Glutamatergic neuron (in vitro differentiated cells): ENCODE measurements at places on chromosomes 16 and 17.

- DNase-seq = no peak
Measured at GRCh38 chr17:4573115-4573514, 11.2 kb upstream of the SMTNL2 start.

DNA sequence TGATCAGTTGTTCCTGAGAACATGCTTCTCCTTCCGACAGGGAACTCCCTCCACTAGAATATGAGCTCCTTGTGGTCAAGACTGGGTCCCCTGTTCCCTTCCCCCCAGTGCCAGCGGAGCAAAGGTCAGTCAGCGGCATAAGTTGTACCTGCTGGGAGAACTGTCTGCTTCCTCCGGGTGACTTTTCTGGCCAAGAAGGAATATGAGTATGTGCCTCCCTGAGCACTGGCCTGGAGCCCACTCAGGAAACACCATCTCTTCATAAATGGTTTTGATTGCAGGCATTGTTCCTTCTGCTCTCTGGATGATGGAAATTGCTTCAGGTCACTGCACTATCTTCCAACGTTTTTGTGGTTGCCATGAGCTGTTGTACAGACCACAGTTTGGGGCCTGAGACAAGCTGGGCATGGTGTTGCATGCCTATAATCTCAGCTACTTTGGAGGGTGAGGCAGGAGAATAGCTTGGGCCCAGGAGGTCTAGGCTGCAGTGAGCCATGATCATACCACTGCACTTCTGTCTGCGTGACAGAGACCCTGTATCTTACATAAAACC, 2.9 kb upstream of the P4HB start:
- DNase-seq = no peak

GRCh38 chr17:77810536-77810935, 148.0 kb upstream of the TNRC6C start:
- DNase-seq = peak; percentile 2

- DNase-seq = no peak
Measured at GRCh38 chr17:81973432-81973831, 4.0 kb upstream of the ASPSCR1 start.

DNA sequence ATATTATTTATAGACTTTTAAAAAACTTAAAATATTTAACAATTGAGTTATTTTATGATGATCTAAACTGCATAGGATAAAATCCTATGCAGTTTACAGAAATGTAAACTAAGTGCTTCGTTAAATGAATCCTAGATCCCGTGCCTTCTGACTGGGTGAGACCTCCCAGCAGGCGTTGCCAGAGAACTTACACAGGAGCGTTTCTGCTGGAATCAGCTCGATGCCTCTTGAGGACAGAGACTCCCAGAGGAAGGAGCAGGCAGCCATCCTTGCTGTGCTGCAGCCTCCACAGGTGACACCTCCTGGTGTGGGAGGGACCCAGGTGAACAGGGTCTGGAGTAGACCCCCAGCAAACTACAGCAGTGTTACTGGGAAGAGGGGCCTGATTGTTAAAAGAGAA, 160.4 kb downstream of the WWOX start:
- DNase-seq = no peak

- DNase-seq = no peak
Measured at GRCh38 chr16:68313116-68313515, 2.3 kb downstream of the PRMT7 start.

DNA sequence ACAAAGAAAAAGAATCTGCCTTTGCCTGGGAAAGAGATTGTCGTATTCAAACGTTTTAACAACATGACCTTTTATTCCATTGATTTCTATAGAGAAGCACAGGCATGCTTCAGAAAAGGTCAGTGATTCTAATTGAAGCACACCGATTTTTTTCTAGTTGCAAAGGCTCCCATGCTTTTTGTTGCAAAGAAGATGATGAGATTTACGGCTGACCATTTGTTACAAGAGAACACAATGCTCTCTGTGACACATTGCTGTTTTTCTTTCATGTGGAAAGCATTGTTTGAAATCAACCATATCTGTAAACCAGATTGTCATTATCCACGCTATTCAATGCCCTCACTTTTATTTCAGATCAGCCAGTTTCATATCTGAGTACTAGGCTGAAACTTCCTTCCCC, 99.8 kb downstream of the NLK start:
- DNase-seq = no peak

GRCh38 chr16:86905302-86905701, 327.0 kb downstream of the FOXL1 start:
- no peak for DNase-seq

GRCh38 chr17:36463916-36464764, 22.3 kb upstream of the ZNHIT3 start:
- peak; percentile 71 for DNase-seq

DNA sequence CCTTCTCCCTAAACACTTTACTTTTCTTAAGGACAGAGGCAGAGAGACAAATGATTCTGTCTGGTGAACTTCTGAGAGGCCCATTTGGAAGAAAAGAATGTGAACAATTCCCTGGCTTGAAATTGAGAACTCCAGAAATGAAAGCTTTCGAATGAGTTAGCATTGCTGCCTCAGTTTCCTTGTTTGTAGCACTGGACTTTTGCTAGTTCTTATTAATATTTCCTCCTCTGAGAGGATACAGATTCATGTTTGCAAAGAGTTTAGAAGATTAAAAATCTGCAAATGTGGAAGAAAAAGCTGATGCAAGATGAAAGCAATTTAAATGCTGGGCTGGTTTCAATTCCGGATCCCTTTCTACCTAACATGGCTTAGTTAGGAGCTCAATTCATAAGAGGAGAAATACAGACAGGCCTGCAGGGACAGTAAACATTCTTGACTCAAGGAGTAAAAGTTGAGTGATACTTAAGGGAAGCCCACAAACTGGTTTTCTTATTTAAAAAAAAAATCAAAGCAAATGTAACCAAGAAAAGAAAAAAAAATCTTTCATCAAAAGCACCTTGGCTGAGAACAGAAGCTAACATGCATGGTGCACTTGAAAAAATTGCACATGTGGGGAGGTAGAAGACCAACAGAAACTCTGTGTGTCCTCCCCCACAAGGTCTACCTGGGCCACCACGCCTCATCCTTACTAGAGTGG, 27.1 kb downstream of the HNF1B start:
- DNase-seq = no peak

DNA sequence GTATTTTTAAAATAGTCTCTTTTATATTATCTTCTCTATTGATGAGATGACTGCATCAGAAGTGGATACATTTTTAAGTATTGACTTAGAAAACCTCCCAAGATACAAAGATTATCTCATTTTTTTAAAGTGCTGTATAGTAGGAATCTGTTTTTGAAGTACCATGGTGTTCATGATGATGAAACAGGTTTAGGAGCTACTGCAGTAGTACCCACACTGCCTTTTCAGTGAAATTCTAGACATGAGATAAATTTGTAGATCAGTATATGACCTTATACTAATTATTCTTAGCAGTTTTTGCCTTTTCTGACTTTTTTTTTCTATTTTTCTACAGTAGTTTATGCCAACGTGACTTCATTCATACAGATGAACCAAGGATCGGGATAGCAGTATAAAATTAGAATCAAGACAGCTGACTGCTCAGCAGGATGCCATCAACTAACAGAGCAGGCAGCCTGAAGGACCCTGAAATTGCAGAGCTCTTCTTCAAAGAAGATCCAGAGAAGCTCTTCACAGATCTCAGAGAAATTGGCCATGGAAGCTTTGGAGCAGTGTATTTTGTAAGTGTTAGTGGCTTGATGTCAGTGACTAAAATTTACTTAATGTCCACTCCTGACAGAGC, 61.1 kb downstream of the TAOK1 start:
- no peak for DNase-seq

DNA sequence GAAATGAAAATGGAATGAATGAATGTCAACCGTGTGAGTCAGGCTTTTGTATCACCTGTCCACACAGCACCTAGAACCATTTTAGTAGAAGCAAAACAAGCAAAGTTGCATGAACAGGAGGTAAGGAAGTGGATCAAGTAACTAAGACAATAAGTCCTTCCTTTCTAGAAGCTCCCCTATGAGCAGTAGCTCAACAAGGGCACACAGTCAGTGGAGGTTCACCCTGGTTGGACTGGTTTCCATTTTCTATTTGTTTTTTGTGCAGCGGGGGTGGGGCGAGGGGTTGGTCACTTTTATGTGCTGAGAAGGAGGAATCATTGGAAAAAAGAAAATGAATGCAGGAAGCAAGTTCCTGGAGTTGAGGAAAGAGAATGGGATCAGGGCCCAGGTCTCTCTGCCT, 4.0 kb upstream of the HSBP1 start:
- no peak for DNase-seq

DNA sequence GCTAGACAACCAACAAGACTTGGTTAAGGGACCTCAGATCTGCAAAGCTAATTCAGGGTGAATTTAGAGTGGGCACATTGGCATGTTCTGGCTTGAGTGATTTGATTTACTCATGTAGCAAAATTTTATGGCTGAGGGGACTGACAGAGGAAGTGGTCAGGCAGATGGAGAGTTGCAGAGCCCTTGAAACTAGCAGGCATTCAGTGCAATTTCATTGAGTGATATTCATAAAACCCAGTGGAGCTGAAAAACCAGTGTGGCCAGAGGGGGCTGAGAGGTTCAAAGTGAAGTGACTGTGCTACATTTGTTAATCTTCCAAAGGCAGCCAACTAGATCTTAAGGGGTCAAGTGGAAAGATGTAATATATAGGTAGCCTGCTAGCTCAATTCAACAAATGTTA, 2.2 kb upstream of the TMEM94 start:
- no peak for DNase-seq

- DNase-seq = peak; percentile 29
Measured at GRCh38 chr17:47205419-47205963, 3.7 kb upstream of the MYL4 start.

DNA sequence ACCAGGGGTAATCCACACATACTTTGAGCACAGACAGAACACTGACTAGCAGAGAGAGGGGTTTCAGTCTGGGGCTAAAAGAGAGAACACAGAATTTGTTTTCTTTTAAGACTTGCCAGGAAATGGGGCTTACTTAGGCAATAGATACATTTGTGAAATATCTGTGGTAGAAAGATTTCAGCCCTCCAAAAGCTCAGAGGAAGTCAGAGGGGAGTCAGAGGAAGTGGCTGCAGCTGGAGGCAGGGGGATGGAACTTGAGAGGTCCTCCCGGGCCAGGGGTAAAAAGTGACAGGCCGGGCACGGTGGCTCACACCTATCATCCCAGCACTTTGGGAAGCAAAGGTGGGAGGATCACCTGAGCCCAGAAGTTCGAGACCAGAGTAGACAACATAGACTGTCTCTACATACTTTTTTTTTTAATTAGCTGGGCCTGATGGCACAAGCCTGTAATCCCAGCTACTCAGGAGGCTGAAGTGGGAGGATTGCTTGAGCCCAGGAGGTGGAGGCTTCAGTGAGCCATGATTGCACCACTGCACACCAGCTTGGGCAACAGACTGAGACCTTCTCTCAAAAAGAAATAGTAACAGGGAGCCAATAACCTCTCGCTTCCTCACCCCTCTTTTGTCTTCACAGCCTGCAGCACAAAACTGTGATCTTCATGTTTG, 49.9 kb downstream of the NLRC5 start:
- no peak for DNase-seq

- DNase-seq = no peak
Measured at GRCh38 chr17:21131137-21131536, 4.4 kb downstream of the DHRS7B start.

DNA sequence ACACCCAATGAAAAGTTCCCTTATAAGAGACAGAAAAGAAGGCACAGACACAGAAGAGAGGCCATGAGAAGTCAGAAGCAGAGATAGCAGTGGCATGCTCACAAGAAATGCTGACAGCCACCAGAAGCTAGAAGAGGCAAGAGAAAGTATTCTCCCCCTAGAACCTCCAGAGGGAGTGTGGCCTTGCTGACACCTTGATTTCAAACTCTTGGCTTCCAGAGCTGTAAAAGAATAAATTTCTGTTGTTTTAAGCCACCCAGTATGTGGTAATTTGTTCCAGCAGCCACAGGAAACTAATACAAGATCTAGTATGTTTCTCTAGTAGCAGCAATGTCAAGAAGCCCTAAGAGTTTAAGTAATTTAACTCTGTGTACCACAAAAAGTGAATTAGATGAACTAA, 87.2 kb upstream of the NOG start:
- no peak for DNase-seq

- no peak for DNase-seq
Measured at GRCh38 chr16:67445913-67446907, 15.3 kb downstream of the HSD11B2 start.

DNA sequence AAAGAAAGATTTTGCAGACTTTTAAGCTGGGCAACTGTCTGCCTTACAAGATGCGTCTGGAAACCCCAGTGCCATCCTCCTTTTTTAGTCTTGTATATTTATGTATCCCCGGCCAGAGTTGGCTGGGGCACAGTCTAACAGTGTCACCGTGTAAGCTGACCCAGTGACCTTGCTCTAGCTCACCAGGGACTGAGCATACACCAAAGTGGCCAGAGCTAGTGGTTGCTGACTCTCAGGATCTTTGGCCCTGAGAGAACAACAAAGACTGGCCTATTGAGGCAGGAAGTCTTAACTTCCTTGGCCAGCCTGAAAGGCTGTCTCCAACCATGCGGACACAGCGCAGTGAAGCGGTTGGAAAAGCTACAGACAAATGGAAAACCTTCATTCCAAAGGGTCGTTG, 745.2 kb downstream of the WWOX start:
- DNase-seq = no peak

- DNase-seq = no peak
Measured at GRCh38 chr16:49574826-49575225, 201.2 kb downstream of the C16orf78 start.

DNA sequence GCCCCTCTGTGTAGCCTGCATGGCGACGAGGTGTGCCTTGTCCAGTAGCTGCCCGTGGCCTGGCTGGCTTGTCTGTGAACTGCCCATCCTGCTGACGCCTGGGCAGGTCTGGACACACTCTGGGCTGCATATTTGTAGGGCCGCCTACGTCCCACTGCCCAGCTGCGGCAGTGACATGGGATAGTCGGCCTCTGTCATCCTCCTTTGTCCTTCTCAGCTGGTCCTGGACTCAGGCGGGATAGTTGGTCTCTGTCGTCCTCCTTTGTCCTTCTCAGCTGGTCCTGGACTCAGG, 14.5 kb downstream of the CARD14 start:
- no peak for DNase-seq

DNA sequence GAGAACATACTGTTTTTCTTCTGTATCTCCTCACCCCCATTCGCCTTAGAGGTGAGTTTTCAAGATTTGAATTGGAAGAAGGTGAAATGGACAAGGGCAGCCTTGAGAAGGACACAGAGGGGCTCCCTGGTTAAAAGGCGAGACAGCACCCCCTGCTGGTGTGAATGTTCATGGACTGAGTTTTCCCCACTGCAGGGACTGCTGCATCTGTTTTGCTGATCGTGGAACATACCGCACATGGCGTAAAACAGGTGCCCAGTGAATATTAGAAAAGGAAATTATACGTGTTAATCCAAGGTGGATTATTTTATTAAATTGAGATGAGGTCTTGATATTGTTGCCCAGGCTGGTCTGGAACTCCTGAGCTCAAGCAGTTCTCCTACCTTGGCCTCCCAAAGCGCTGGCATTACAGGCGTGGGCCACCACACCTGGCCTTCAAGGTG, 54.5 kb downstream of the NDE1 start:
- DNase-seq = peak; percentile 87

- no peak for DNase-seq
Measured at GRCh38 chr16:83206426-83206825, 579.7 kb downstream of the CDH13 start.

- DNase-seq = peak; percentile 91
Measured at GRCh38 chr17:32519228-32520103, 32.7 kb downstream of the CDK5R1 start.
